ENCODE measurements at places on chromosomes 5 and 9.

GRCh38 chr5:171736976-171737891 is 48.4 kb upstream of the SMIM23 start:
- DNase-seq: no peak

GRCh38 chr5:120083851-120084542 is 380.1 kb upstream of the PRR16 start:
- no peak for DNase-seq

DNA sequence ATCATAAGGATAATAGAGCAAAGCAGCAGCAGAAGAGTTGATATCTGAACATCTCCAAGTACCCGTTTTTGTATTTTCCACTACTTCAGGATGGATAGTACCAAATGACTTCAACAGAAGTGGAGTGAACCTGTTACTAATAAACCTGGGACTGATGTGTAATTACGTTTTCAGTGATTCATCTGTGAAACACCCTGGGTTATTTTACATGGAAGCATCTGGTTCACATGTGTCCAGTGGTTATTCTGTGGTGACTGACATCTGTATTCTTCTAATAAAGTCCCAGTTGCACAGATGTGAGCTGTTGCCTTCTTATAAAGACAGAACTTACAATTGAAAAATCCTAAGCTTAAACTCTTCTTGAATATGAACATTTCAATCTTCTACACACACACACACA is 139.7 kb upstream of the VCAN start:
- DNase-seq: no peak

DNA sequence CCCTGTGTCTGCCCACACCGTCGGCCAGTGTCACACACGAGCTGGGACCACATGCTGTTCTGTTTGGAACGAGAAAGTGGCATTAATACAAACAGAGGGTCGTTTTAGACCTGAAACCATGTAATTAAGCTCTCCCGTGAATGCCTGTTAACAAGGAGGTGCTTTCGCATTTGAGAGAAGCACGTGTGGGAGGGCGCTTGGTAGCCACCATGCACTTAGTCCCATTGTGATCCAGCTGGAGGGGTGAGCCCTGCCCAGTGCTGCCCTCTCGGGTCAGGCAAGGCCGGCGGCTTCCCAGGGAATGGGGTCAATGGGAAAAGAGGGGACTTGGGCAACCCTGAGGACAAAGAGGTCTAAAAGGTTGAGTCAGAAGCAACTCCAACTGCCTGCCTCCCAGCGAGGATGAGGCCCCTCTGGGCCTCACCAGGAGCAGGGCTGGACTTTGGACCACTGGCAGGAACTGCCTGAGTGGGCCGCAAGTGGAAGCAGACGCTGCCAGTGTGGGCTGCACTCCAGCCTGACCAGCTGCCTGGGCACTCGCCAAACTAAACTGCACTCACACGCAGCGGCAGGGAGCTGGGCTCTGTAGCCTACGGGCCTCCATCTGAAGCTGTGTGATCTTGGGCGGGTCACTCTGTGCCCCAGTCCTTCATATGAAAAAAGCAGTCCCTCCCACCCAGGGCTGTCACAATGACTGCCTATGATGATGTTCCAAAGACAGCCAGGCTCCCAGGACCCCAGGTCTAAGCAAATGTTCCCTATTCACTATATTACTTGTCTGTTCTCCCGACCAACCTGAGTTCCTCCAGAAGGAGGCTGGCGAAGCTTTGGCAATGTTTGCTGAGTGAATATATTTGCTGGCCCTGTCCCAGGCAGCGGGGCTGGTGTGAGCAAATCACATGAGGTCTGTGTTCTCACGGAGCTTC is 195.7 kb downstream of the CDK5RAP2 start:
- no peak for DNase-seq

DNA sequence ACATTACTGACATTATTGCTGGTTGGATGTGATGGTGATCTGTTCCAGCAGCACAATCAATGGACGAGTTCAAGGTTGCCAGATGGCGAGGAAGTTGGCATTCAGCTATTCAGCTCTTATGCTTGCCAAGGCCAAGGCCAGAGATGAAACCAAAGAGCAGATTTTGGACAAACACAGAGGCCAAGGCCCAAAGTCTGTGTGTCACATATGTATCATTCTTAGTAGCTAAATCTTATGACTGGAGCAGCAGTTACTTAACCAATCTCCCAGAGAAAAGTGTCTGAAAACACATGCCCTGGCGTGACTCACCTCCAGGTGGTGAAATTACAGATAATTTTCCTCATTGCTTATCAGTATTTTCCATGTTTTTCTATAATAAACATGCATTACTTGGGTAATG is 189.0 kb upstream of the EGFLAM start:
- no peak for DNase-seq

GRCh38 chr5:162487528-162488525 is 420.3 kb downstream of the GABRG2 start:
- DNase-seq: no peak

GRCh38 chr9:11312966-11313365 is 700.2 kb upstream of the PTPRD start:
- no peak for DNase-seq

- no peak for DNase-seq
Observed at GRCh38 chr9:3541206-3541605, 15.4 kb upstream of the RFX3 start.

DNA sequence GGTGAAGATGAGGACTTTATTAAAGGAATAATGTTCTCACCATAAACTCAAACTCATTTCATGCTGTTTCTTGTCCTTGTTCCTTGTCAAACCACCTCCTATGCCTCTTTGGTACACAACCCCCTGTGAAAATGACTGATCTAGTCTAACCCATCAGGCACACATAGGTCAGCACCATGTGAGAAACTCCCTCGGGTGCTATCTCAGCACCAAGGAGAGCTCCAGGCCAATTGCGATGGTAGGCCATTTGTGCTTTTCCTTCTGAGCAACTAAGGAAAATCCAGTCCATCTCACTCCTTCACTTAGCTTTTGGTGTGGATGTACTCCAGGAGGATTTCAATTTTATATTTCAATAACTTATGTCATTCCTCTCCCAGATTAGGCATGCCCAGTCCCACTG is 199.8 kb downstream of the ZNF608 start:
- DNase-seq: no peak

GRCh38 chr5:167580608-167581007 is 710.8 kb upstream of the WWC1 start:
- no peak for DNase-seq

DNA sequence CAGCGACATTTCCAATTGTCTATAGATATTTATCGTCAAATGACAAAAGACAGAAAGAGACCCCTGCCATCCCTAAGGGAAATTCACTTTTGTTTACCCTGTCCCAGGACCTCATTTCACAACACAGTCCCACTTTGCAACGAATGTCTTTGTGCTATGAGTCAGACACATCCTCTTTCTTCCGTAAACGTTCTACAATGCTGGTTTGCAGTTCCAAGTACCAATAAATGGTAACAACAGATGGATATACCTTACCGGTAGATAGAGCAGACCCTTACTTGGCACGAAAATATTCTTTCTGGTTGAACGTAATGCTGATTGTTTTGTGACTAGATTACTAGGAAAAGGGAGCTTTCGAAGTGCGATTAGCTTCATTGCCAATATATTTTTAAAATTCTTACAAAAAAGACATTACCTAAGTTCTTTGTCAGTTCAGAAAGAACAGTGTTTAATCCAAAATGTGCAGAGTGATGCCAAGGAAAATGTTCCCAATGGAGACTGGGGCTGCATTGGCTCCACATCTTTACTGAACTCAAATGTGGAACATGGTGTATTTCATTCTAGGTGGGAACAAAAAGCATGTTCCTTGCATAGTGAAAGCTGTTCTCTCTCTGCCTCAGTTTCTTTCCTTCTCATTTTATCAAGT is 202.5 kb upstream of the SLC27A6 start:
- no peak for DNase-seq

DNA sequence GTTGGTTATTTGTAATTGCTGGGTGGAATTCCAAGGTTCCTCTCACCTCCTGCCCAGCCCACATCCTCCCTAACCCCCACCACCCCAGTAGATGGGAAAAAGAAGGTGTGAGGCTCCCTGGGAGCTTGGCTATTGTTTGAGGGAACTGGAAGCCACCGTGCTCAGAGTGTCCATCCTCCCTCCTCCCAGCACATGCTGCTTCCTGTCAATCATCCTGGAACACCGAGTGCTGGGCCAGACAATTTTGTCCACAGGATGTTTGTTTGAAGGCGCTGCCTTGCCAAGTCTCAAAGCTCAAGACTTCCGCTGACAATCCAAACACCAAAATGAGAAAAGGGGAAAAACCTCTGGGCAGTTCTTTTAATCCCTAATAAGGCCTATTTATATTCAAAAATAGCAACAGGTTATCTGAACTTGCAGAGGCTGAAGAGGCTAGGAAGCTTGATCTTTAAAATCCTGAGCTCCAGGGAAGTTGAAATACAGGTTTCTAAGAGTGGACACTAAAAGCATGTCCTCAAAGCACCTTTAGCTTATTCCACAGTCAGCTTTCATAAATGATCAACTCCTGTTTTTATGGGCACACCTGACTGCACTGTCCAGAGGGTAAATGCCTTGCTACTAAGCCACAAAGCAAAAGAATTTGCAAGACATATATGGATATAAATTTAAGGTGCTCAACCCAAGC is 286.7 kb downstream of the NFIB start:
- no peak for DNase-seq

- DNase-seq: no peak
Observed at GRCh38 chr5:1480217-1480616, 35.0 kb upstream of the SLC6A3 start.

- DNase-seq: no peak
Observed at GRCh38 chr9:108033976-108034964, 544.7 kb upstream of the KLF4 start.

GRCh38 chr9:129400001-129400970 is 220.6 kb downstream of the C9orf50 start:
- no peak for DNase-seq

DNA sequence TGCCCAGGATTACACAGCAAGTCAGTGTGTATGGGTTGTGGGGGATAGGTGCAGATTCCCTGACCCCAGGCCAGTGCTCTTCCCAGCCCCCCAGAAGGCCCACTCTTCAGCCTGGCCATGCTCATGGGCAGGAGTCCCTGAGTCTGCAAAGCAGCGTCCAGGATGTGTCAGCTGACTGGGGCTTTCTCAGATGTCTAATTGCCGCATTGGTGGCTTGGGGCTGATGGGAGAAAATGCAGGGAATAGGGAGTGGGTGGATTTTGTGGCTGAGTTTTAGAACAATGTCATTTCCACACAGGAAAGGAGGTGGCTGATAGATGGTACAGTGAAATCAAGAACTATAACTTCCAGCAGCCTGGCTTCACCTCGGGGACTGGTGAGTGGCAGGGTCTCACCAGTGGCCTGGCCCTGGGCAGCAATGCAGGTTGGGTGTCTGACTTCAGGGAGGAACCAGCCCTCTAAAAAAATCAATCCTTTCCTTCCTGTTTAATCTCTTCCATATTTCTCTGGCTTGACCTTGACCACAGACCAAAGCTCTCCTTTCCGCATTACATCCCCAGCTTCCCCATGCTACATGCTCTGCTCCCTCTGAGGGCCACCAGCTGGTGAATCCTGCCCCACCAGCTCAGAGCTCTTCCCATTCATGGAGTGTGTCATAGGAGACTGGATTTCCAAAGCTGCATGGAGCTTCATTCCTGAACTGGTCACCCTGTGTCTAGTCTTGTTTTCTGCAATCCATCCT is 14.2 kb downstream of the GLIPR2 start:
- no peak for DNase-seq

DNA sequence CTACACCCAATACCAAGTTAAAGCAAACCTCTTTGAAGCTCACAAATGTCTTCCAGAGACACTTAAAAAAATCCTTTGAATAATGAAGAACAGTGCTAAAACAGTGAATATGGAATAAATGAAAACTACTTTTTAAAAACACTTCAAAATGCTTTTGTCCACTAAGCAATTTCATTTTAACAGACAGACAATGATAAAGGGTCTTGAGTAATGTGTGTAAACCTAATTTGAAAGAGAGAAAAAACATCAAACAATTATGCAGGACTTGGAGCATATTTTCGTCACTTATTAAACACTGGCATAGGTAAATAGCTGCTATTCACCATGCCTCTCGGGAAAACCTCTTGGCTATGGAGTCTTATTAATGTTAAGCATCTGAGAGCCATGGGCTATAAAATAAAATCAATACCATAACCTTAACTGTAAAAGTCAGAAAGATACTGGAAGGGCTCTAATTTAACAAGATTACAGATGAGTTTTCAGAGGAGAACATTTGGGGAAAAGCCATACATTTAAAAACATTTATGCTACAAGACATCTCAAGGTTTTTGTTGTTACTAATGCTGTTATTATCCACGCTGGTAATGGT is 177.8 kb downstream of the NFIB start:
- DNase-seq: no peak

DNA sequence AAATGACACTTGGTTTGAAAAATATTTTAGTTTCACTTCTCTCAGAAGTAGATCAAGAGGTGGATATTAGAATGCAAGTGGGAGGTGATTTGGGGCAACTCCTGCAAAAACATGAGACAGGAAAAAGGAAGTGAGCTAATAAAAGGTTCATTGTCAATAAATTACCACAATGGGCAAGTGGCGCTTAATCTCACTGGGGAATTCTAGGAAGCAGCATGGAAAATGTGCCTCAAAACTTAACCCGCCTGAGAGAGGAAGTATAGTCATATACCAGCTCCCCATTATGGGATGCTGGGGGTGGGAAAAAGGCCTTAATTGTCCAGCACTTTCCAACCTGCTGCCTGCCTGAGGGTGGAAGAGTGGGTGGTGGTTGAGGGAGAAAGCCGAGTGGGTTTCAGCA is 204.1 kb downstream of the ELAVL2 start:
- DNase-seq: no peak

DNA sequence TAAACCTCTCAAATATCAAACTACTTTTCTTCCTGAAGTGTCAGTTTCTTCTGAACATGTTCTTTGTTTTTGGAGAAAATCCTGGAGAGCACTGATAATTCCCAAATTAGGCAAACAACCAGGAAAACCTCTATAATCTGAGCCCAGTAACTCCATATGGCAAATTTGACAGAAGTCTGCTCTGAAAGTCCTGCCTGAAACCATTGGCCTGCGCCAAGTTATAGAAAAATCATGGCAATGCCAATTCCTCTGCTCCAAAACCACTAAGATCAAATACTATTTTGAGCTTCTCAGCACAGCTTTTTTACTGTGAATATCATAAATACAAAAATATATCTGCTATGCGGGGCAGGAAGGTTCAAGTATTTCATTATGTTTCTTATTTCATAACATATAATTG is 45.9 kb downstream of the PDE4D start:
- no peak for DNase-seq

- DNase-seq: no peak
Observed at GRCh38 chr5:58255386-58255785, 204.5 kb downstream of the PLK2 start.

GRCh38 chr5:65708145-65708544 is 13.8 kb downstream of the SGTB start:
- no peak for DNase-seq

DNA sequence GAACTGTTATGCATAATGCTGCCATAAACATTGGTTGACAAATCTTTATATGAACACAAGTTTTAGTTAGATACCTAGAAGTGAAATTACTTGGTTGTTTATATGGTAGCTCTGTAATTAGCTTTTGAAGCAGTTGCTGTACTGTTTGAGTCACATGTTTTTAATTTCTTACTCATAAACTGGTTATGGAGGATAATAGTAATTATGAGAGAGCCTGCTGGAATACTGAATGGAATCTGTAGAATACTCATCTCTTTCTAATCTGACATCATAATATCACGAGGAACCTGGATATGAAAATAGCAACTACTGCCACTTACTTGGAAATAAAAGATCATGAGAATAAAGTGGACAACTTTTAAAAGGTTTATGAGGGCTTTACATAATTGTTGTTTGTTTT is 509.2 kb downstream of the CETN3 start:
- no peak for DNase-seq
